ENCODE measurements at places on chromosomes 12 and 14.

- no peak for DNase-seq
Observed at GRCh38 chr14:56794088-56794556, 16.2 kb downstream of the OTX2 start.

GRCh38 chr12:9951026-9951675 is 19.0 kb upstream of the CLEC2A start:
- no peak for DNase-seq

GRCh38 chr12:106078358-106079010 is 60.3 kb downstream of the NUAK1 start:
- peak; percentile 77 for DNase-seq

GRCh38 chr14:84969501-84969900 is 560.4 kb upstream of the FLRT2 start:
- DNase-seq, result no peak

- DNase-seq, result no peak
Observed at GRCh38 chr12:80988986-80989385, 51.3 kb upstream of the LIN7A start.

GRCh38 chr12:19373586-19373985 is 65.7 kb upstream of the AEBP2 start:
- no peak for DNase-seq

- DNase-seq, result no peak
Observed at GRCh38 chr12:77569876-77570275, 260.8 kb upstream of the NAV3 start.

DNA sequence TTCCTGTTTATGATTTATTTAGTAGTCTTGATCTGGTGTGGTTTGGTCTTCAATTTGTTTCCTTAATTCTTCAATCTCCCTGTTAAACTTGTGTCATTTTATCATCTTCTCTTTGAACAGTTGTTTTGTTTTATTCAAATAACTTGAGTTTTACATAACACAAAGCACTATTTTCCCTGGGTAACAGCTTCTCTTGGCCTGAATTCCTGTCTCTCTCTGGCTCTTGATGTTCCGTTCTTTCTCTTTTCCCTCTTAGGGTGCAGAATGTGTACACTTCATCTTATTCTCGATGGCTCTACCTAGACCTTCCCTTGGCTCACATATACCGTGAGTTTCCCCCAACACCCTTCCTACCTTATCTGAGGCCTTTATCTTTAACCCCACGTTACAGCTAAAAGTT is 36.8 kb upstream of the VPS33A start:
- no peak for DNase-seq

- no peak for DNase-seq
Observed at GRCh38 chr12:16526693-16527092, 79.3 kb downstream of the LMO3 start.

GRCh38 chr12:41211448-41211847 is 23.3 kb downstream of the PDZRN4 start:
- DNase-seq, result no peak

All from right cardiac atrium (tissue), 5 donors.